Activated CD4-positive, alpha-beta memory T cell treated with anti-CD3 and anti-CD28 coated beads for 36 hours (primary cell): ENCODE measurements at places on chromosomes 16 and 17. TPM values are rescaled to one million over a fixed set of nuclear protein-coding genes. Genes with fewer than 3 reads are reported as not detected.

The TBC1D3C gene
- total RNA-seq = 0.21 TPM

The LRRC46 gene
- total RNA-seq = 0.29 TPM

The PRRT2 gene
- 1.00 TPM for total RNA-seq

The NPTX1 gene
- total RNA-seq = 1.4 TPM

The NOS2 gene
- 0.07 TPM for total RNA-seq

The KRTAP4-3 gene
- total RNA-seq = not detected

The FAM20A gene
- total RNA-seq = not detected

The CCR7 gene
- 137 TPM for total RNA-seq
